ENCODE measurements at places on chromosomes 7 and 10.

- no peak for DNase-seq
Observed at GRCh38 chr10:113272511-113272910, 280.3 kb upstream of the HABP2 start.

DNA sequence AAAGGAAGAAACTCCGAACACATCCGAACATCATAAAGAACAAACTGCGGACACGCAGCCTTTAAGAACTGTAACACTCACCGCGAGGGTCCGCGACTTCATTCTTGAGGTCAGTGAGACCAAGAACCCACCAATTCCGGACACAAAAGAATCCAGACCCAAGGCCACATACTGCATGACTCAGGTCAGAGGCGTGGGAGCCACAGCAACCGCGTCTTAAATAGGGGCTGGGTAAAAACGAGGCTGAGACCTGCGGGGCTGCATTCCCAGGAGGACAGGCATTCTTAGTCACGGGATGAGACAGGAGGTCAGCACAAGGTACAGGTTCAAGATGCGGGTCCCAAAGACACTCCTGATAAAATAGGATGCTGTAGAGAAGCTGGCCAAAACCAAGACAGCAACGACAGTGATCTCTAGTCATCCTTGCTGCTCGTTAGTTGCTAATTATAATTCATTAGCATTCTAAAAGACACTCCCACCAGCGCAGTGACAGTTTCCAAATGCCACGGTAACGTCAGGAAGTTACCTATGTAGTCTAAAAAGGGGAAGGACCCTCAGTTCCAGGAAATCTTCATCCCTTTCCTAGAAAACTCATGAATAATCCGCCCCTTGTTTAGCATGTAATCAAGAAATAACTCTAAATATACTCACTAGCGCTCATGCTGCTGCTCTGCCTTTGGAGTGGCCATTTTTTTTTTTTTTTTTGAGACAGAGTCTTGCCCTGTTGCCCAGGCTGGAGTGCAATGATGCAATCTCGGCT is 19.3 kb downstream of the AP5Z1 start:
- no peak for DNase-seq

GRCh38 chr10:101219139-101219945 is 9.9 kb downstream of the LBX1 start:
- DNase-seq: no peak

DNA sequence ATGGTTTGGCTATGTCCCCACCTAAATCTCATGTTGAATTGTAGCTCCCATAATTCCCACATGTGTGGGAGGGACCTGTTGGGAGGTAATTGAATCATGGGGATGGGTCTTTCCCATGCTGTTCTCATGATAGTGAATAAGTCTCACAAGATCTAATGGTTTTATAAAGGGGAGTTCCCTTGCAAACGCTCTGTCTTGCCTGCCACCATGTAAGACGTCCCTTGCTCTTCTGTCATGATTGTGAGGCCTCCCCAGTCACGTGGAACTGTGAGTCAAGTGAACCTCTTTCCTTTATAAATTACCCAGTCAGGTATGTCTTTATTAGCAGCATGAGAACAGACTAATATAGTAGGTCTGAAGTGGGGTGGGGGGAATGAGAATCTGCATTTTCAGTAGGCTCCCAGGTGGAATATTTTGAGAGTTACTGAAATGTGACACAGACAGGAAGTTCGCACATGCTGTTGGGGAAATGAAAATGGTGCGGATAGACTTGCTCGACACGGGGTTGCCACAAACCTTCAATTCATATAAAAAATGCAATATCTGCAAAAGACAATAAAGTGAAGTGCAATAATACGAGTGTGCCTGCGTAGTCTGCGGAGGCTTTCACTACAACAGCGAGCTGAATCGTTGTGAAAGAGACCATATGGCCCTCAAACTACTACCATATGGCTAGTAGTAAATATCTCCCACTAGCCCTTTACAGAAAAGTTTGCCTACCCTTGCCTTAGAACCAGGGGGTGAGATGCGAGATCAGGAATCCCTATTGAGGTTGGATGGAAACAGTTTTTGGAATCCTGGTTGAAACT is 166.1 kb downstream of the GRK5 start:
- peak; percentile 15 for DNase-seq

DNA sequence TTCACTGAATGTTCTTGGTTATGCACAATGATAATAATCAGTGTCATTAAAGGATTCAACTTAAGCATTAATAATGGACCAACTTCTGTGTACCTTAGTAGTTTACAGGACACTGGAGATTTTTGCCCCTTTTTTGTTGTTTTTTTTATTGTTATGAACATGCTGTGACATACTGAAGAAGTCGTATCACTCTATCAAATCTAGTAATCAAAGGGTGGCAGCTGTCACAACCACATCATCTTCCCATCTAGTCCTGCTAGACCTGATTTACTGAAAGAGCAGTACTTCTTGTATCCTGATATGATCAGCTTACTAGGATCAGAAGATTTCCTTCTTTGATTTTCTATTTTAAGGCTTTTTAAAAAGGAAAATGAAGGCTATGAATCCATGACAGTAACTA is 504.6 kb upstream of the CELF2 start:
- DNase-seq: no peak

- DNase-seq: no peak
Observed at GRCh38 chr7:5064391-5065106, 18.9 kb downstream of the RBAK start.

DNA sequence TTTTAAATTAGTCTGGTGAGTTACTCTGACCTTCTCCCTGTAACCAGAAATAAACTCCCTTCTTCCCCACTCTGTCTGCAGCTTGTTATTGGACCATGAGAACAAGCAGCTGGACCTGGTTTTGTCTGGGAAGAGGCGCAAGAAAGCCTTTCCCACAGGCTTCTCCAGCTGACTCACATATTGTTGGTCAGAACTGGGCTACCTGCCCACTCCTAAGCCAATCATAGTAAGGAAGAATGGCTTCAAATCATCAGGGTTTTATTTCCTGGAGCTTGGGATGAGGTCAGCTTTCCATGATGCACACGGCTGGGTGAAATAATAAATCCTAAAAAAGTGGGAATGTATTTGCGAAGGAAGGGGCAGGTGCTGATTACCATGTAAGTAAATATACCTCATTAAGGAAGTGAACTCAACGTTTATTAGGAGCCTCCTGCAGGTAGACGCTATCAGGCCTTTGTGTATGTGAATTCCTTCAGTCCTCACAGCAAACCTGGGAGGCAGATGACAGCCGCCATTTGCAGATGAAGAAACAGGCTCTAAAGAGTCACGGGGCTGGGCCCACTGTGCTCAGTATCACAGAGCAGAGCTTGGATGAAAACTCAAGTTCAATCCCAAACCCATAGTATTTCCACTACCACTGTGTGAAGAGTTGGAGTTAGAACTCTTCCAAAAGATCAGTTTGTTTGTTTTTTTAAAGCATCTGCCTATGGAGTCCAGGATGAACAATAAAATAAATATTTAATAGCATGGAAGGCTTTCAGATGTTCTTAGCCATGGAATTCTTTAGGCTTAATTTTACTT is 32.8 kb downstream of the IL15RA start:
- DNase-seq: peak; percentile 3

- no peak for DNase-seq
Observed at GRCh38 chr7:150823043-150823442, 22.5 kb downstream of the TMEM176A start.

DNA sequence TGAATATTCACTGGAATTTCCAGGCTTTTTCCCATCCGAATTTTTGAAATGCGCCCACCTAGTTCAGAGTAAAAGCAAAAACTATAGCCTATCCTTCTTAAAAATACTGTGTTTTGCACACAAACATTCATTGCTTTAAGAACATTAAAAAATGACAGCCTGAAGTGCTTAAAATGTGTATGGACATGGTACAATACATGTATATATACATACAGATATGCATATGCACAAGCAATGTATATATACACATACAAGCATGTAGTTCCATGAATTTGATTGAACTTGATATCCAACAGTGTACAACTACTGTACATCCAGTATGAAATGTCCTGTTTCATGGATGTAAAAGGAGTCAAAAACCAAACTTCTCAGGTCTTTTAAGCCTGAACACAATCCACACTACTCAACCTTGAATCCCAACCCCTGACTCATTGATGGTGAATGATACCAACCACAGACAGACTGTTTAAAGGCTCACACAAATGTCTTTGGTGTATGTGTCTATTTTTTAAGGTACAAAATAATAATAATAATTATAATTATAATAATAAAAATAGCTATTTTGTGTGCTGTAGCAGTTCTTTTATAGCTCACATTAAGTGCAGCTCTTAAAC is 14.8 kb downstream of the INHBA start:
- peak; percentile 24 for DNase-seq

- DNase-seq: no peak
Observed at GRCh38 chr7:69189406-69189805, 408.9 kb upstream of the AUTS2 start.

DNA sequence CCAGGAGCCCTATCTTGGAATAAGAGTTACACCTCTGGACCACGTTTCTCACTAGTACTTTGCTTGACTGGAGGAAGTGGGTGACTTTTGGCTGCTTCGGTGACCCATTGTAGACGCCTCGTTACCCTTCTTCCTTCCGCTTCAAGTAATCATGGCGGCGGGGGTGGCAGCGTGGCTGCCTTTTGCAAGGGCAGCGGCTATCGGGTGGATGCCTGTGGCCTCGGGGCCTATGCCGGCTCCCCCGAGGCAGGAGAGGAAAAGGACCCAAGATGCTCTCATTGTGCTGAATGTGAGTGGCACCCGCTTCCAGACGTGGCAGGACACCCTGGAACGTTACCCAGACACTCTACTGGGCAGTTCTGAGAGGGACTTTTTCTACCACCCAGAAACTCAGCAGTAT is 1.5 kb downstream of the KCND2 start:
- no peak for DNase-seq

DNA sequence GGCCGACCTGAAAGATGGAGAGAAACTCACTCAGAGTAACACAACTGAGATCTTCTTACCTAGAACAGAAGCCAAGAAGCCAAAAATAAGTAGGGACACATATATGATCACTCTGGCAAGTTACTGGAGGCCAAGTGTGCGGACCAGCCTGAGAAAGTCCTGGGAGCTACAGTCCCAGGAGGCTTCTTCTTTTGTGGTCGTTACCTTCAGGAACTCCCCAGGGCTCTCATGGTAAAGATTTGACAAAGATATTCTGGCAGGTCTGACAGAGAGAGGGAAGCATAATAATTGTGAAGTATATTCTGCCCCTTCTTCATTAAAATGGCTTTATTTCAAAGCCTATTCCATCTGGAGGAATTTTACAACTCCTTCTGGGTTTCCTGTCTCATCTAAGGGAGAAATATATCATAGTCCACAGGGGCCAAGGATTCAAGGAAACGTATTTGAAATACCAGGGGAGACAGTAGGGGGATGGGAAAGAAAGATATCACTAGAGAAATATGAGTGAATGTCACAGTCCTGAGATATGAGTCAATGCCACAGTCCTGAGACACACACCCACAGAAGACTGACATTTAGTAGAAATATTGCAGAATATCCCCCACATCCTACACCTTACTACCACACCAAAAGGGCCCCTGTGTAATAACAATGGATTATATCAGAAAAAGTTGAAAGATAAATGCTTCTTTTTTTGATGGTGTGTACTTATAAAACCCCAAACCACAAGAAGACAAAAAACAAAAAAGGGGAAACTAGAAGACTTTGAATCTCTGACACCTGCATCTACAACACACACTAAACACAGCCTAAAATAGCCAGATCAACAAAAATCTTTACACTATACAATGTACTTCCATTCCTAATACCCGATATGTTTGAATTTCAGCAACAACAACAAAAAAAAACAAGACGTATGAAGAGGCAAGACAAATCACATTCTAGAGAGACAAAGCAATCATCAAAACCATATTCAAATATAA is 594.2 kb upstream of the NRG3 start:
- DNase-seq: no peak

DNA sequence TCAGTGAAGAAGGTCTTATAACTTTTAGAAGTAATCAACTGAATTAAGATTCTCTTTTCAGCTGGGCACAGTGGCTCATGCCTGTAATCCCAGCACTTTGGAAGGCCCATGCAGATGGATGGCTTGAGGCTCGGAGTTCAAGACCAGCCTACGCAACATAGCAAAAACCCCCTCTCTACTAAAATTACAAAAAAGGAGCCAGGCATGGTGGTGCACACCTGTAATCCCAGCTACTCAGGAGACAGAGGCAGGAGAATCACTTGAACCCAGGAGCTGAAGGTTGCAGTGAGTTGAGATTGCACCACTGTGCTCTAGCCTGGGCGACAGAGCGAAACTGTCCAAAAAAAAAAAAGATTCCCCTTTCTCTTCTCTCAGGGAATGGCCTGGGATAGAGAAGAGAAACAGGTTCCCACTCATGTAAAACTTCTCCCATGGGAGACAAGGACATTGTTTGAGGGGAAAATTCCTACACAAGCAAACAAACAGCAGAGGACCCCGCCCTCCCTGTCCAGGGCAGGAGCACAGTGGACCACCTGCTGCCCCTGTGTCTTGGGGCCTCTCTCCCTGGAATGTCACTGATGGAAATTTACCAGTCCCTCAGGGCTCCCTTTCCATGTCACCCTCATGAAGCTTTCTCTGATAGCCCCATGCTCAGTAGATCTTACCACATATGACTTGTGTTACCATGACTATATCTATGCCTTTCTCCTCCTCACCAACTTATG is 5.6 kb downstream of the IL2RA start:
- no peak for DNase-seq

- DNase-seq: no peak
Observed at GRCh38 chr7:149216402-149216801, 21.1 kb downstream of the ZNF282 start.

GRCh38 chr7:103685646-103686045 is 239.6 kb upstream of the SLC26A5 start:
- no peak for DNase-seq

- no peak for DNase-seq
Observed at GRCh38 chr7:44273681-44274622, 51.4 kb downstream of the CAMK2B start.

DNA sequence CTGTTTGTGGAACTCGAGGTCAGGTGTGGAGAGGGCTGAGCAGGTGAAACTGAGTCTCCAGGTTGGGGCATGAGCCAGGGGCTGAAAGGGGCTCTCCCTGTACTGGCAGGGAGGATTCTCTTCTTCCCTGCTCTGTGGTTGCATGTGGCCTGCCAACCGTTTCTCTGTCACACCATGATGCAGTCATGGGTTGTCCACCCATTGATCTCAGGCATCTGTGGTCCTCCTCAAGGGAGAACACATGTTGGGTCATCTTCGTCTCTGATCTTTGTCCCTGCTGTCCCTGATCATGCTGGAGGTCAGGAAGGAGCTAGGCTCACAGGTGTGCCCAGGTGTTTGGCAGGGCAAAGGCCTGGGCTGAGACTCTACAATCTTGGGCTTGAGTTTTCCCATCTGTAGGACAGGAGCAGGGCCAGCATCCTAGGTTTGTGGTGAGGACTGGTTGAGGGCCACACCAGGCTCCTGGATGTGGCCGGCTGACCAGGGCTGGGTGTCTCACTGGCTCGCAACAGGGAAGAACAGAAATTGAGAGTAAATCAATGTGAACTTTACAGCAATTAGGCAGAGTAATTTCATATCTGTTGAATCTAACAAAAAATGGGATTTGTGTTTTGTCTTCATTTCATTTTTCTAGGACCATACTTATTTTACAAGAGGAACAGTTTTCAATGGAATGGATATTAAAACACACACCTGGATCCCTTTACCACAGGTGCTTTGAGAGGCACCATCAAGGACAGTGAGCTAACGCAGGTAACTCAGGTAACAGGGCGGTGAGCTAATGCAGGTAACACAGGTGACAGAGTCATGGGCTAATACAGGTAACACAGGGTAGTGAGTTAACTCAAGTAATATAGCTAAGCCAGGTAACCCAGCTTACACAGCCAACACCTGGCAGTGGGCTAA is 58.5 kb upstream of the IGFBP3 start:
- DNase-seq: no peak

Measured in inflammatory macrophage treated with lipopolysaccharide for 1 hour (primary cell).